ENCODE measurements at places on chromosomes 11 and 22.

DNA sequence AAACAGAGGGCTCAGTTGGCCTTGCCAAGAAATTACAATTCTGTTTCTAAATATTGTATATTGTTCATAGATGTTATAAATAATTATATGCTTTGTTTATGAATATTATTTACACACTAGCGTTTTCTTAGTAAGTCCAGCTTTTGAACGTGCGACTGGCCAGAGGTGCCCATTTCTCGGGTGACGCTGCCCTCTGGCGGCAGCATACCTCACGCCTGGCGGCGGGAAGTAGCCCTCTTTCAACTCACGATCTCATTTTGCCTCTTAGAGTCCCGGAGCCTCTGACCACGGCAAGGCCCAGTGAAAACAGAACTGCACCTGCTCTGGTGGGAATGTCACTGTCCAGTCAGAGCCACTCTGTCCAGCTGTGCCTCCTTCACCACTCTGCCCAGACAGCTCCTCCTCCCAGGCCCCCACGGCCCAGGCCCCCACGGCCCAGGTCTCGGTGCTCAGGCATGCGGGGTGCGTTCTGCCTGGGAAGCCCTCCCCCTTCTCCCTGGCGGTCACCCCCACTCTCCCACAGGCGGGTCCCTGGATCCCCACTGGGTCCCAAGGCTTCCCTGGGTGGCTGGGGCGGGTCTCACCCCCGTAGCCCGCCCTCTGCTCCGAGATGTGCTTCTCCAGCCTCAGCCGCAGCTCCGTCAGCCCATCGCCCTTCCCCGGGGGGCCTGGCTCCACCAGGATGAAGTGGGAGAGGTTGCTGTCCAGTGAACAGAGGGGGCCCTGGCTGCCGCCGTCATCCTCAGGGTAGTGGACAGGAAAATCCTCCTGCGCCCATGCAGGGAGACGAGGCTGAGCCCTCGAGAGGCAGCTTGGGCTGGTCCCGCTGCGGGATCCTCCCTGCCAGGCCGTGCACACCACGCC is 19.3 kb downstream of the TSSC4 start:
- peak; percentile 89 for DNase-seq

DNA sequence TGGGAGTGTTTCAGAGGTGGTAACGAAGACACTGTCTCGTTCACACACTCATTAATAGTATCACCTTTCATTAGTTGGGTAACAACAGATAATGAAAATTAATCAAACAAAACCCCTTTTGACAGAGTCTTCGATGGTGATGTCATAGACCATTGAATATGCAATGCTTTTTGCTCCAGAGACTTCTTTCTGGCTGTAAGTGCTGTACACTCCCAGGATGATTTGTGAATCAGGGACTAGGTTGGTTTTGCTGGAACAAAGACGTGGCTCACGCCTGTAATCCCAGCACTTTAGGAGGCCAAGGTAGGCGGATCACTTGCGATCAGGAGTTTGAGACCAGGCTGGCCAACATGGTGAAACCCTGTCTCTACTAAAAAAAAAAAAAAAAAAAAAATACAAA is 9.5 kb upstream of the RASSF10 start:
- no peak for DNase-seq

GRCh38 chr11:119011476-119012053 is 6.6 kb downstream of the RPS25 start:
- DNase-seq, result no peak

- DNase-seq, result no peak
Measured at GRCh38 chr11:79922641-79923040, 481.8 kb upstream of the TENM4 start.

GRCh38 chr11:111296196-111296595 is 2.1 kb upstream of the POU2AF3 start:
- no peak for DNase-seq

DNA sequence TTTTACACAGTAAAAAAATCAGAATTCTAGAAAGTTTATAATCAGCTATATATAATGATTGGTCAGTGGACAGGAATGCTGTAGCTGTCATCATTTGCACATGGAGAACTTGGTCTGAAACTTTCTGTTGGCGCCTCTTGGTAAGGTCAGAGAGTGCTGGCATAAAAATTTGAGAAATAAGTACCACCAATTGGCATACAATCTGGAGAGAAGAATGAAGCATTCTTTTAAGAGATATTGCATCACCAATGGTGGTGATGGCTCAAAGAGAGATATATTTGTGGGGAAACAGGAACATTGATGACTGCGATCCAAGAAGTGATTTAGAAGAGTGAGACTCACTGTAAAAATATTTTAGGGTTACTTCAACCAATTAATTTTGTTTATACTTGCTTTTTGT is 19.8 kb upstream of the OOSP1 start:
- no peak for DNase-seq
